ENCODE measurements at places on chromosomes 5 and 9.

DNA sequence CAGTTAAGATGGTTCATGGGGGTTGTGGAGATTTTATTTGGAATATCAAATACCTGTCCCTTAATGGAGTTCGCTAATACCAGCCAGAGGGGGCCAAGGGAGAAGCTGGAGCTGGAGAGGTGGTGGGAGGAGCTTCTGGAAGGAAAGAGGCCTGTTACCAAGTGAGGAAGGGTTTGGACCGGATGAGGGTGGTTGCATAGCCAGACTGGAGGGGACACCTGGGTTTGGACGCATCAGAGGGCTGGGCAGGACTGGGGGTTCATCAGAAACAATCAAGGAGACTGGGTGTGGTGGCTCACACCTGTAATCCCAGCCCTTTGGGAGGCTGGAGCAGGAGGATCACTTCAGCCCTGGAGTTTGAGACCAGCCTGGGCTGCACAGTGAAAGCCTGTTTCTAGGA lies 111.8 kb upstream of the IER5L start:
- no peak for DNase-seq

- no peak for DNase-seq
Measured at GRCh38 chr9:3742586-3742985, 216.8 kb upstream of the RFX3 start.

DNA sequence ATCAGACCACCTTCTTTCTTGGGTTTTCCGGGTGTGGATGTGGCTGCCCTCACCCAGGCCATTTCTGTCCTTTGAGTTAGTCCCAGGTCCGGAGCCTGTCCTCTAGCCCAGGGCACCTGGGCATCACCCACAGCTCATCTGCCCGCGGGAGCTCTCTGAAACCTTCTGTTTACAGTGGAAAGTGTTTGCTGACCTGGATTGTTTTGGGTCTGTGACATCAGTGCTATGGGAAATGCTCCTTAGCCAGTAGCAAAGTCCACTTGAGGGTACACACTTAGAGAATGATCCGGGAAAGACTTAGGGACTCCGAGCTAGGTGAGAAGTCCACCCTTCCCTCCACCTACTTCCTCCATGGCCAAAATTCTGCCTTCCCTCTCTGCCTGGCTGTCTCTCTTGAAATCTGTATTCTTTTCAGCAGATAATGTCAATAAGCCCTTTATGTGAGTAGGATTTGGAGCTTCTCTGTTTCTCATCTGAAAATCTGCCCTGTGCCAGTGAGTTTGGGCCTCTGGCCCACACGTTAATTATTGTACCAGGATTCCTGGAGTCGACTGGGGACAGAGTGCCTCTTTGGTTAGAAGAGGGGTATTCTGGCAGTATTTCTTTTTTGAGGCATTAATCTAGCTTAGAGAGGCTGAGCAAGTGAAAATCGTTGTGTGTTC lies 19.9 kb downstream of the ABLIM3 start:
- DNase-seq: peak; percentile 48

DNA sequence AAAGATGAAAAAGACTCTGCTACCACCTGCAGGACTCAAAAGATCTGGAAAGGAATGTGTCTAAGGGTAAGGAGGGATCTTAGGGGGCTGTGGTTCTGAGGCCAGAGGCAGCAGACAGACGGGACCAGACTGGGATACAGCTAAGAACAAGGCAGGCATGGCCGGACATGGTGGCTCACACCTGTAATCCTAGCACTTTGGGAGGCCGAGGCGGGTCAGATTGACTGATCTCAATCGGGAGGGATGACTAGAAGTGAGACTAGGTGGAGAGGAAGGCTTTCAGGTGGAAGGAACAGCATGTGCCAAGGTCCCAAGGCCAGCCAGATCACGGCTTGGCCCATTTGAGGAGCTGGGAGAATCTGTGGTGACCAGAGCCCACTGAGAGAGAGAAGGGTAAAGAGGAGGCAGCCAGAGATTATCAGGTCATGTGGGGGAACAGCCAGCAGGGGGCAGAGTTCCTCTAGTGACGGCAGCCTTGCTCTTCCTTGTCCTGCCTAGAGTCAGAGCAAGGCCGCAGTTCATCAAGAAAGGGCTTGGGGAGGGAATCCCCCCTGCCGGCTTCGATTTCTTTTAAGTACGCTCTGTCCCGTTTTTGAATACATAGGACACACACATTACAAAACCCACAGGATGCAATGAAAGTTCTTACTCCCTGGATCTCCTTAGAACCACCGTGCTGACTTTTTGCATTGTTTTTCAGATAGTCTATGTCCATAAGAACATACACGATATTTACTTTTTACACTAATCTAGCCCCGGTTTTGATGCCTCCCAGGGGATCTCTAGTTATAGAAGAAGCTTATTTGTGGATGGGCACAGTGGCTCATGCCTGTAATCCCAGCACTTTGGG lies 2.6 kb upstream of the OLFML2A start:
- DNase-seq: peak; percentile 79

GRCh38 chr9:27047136-27047535 lies 41.7 kb upstream of the LRRC19 start:
- DNase-seq: no peak

DNA sequence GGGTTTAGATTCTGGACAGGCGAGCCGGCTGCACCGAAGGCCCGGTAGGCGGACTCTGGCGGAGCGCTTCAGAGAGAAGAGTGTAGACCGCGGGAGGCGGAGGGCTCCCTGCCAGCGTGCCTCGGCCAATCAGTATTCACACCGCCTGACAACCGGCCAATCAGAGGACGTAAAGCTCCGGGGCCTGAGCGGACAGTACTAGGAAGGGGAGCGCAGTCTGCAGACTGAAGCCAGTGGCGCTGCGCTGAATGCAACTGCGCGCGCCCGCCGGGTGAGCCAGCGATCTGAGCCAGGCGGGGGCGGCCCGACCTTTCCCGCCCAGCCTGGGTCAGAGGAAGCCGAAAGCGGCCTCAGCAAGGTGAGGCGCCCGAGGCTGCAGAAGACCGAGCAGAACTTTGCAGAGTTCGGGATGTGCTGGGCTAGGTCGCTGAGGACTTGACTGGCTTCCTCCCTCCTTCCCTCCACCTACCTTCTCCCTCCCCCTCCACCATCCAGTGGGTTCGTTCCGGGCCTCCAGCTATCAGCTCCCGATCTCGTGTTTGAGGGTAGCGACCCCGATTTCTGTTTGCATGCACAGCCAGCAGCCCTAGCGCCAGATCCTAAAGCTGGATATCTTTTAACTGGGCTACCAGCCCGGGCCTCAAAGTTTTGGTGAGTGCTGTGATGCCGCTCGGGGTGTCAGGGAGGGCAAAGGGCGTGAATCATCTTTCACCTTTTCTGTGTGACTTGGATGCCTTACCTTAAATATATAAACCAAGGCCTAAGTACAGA lies at the start of gene DMRT2:
Gene DMRT2 (plus strand): TSS at position 233 of the 771 bp plus-strand sequence. CDS start 1,257 bp downstream, outside the sequence.
- peak; percentile 89 for DNase-seq

DNA sequence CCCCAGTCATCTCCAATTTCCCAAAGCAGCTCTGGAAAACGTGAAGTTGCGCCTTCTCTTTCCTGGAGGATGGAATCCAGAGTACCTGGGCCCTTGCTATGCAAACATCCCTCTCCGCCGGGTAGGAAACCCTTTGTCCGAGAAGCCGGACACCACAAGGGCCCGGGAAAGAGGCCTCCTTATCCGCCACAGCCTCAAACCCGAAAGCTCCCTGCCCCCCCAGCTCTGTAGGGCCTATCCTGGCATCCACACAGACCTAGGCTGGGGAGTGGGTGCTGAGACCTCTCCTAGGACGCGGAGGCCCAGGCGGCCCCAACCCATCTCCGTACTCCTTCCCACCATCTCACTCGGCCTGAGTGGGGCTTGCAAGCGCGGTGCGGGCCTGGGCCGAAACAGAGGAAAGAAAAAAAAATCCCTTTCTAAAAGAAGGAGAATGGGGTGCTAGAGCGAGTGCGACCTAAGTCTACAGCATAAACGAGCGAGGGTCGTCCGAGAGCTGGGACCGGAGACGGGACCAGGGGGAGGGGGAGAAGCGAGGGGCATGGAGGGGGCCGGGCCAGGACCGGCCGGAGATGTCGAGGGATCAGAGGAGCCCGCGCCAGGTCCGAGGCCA lies 624 bp downstream of the FBXW11 start:
- peak; percentile 45 for DNase-seq

DNA sequence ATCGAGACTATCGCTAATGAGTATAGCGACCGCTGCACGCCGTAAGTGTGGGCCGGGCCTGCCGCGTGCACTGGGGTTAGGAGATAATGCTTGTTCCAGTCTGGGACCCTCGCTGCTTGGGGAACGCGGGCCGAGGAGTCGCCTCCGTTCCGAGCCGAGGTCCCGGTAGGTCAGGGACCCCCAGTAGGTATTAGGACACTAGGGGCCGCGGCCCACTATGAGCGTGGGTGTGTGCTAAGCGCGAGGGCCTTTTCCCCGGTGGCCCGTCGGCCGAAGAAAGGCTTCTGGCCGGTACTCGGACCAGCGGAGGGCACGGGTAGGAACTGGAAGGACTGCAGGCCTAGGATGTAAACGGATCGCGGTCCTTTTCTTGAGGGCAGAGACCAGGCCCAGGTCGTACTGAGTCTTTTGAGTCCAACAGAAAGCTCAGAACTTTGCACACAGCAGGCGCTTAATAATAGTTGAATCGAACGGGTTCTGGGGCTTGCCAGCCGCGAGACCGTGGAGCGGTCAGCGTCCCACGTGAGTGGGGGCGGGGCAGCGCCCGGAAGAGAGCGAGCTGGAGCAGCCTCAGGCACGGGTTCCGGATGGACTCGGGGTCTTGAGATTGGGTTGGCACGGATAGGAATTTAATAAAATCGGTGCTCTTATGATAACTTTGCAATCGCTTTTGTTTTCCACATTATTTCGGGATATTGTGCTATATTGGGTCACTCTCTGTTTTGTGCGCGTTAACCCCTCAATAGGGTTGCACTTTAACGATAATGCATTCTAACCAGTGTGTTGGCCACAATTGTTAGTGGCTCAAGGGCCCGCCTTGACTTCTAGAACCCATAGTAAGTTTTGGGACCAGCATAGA lies 733 bp downstream of the HSPA4 start:
- peak; percentile 67 for DNase-seq

DNA sequence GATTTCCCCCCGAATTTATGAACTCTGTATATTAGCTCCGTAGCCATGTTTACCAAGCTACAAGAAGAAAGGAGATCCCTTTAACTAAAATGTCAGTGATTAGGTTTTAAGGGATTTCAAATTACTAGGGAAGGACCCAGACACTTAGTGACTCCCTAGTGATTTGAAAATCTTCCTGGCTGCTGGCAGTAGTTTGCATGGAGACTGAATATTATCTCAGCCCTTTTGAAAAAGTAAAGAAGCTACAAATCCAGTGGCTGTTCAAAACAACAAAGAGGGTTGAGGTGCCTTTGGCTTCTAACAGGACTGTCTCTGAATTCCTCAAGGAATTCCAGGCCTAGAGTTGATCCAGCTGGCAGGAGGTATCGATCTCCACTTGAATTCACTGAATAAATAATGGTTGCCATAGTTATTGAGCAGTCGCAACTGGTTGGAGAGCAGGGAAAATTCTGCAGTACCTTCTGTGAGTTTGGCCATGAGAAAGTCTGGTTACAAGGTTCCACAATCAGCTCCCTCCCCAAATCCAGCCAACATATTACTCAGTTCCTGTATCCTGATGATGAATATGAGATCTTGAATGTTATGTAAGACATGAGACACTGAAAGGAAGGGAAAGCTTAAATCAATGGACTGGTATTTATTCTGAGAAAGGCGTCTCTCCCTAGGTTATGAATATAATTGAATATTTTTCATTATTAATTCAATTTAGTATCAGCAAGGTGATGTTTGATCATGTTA lies 37.7 kb downstream of the NR4A3 start:
- no peak for DNase-seq

DNA sequence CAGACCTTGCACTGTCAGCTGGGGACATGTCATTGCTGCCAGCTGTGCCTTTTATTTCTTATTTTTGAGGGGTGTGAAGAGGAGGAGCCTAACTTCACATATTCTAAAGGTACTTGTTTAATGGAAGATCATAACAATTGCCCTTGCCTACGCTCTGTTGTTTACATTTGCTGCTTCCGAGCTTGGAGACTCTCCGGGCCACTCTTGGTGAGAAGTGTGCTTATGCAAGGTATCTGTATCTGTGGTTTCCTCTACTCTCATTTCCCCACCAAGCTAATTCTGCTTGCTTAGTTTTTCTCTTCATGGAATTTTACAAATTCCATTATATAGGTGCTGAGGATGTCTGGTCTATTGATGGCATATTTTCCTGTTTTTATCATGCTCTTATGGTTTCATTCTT lies 105.3 kb downstream of the RASGRF2 start:
- no peak for DNase-seq

GRCh38 chr5:167657016-167657415 lies 634.4 kb upstream of the WWC1 start:
- peak; percentile 22 for DNase-seq

- DNase-seq: peak; percentile 65
Measured at GRCh38 chr5:112757468-112758208, 20.0 kb downstream of the APC start.
